ENCODE measurements at places on chromosomes 12 and 14.

DNA sequence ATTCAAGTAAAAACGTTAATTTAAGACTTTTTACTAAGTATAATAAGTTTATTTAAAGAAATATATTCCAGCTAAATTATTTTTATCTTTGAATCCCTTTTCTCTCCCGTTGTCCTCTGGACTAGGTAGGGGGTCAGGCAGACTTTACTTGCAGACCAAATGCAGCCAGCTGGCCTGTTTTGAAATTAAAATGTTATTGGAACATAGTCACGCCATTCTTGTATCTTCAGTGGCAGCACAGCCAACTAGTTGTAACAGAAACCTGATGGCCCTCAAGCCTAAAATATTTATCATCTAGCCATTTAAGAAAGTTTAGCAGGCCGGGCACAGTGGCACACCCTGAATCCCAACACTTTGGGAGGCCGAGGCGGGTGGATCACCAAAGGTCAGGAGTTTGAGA, 52.7 kb downstream of the BCAT1 start:
- no peak for DNase-seq

- DNase-seq: peak; percentile 39
Observed at GRCh38 chr12:188910-189621, 24.9 kb downstream of the SLC6A12 start.

GRCh38 chr12:10214895-10215267, 2.2 kb downstream of the GABARAPL1 start:
- DNase-seq: no peak

- DNase-seq: no peak
Observed at GRCh38 chr12:49439042-49439441, 71.8 kb downstream of the SPATS2 start.

- DNase-seq: no peak
Observed at GRCh38 chr14:68520637-68521556, 272.0 kb downstream of the ZFP36L1 start.

GRCh38 chr12:108131657-108132126, 2.6 kb downstream of the WSCD2 start:
- DNase-seq: no peak

- DNase-seq: no peak
Observed at GRCh38 chr12:114679942-114680341, 4.0 kb downstream of the TBX3 start.

- no peak for DNase-seq
Observed at GRCh38 chr14:104966261-104966865, 11.8 kb downstream of the AHNAK2 start.

- DNase-seq: no peak
Observed at GRCh38 chr14:95231966-95232633, 74.8 kb upstream of the DICER1 start.

- DNase-seq: no peak
Observed at GRCh38 chr14:92624764-92625163, 111.2 kb downstream of the RIN3 start.

DNA sequence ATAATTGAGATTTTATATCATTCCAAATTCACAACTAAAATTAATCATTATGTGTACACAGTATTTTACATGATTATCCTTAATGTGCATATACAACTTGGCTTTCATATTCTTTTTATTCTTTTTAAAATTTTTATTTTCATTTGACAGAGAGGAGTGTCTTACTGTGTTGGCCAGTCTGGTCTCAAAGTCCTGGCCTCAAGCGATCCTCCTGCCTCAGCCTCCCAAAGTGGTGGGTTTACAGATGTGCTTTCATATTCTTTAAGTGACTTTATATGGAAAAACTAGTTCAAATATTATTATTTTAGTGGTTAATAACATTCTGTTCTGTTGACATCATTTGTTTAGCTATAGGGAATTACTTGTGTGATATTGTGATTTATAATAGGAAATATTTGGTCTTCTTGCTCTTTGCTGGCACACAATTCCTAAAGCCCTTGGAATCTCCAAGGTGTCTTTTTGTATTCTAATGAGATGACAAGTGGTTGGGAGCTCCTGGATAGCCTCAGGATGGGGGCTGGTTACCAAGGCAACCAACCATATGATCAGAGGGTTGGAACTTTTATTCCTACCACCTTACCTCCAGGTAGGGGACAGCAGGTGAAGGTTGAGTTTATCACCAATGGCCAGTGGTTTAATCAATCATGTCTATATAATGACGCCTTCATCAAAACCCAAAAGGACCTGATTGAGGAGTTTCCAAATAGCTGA, 16.0 kb upstream of the ZNF410 start:
- DNase-seq: no peak

- DNase-seq: no peak
Observed at GRCh38 chr12:24081606-24082005, 132.1 kb upstream of the SOX5 start.

- DNase-seq: no peak
Observed at GRCh38 chr14:70896981-70897380, 10.3 kb upstream of the PCNX1 start.

DNA sequence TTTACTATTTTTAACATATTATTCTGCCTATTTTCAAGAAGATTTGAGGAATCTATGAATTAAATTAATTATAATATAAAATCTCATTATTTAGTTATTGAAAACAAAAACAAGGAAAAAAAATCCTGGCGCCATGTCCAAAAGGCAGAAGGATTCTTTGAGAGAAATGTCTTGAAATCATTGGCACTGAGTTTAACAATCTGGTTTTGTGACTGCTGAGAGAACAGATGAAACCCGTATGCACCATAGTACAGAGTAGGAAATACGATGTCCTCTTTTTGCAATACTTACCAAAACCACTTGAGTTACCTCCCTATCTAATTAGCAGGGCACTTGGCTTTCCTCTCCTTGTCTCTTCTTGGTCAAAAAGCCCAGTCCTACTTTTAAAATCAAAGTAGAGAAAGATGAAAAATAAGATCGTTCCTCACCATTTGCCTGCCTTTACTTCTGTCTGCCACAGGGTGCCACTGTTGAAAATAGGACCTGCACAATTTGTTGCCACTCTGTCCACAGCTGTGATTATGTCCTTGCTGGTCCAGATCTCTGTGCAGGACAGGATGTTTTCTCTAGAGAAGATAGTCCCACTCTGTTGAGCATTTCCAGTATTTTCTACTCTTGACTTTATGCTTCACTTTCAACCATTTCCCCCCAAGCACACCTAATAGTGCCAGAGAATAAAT, 179.7 kb downstream of the PDZRN4 start:
- DNase-seq: no peak

DNA sequence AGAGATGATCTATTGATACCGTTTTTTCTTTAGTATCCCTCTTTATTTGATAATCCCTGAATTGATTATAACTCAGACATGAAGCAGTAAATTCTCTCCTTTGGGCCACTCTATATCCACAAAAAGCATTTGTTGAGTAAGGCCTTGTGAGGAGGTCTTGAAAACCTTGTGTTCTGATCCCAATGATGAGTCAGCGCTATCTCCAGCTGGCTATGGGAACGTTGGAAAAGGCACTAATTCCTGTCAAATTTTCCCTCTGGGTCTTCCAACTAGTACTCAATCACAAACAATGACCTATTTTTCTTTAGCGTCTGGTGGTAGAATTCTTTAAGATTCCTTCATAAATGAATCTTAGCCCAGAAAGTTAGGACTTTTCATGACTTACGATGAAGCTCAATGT, 168.4 kb upstream of the LRIG3 start:
- DNase-seq: peak; percentile 33

DNA sequence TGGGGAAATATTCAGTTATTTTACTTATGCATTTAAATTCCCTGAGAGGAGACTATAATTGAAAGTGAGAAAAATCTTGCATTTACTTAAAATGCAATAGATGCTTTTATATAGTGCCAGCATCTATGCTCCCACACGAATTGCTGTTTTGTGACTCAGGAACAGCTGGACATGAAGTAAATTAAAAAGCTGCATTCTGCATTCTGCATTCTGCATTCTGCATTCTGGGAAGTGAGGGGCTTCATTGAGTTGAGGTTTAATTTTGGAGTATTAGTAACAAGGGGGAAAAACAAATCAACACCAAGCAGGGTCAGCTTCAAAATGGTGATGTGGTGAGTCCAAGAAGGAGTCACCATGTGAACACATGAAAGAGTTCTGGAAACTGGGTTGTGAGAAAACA, 101.2 kb downstream of the C12orf50 start:
- no peak for DNase-seq

- DNase-seq: no peak
Observed at GRCh38 chr14:92259613-92260357, 63.2 kb upstream of the SLC24A4 start.

DNA sequence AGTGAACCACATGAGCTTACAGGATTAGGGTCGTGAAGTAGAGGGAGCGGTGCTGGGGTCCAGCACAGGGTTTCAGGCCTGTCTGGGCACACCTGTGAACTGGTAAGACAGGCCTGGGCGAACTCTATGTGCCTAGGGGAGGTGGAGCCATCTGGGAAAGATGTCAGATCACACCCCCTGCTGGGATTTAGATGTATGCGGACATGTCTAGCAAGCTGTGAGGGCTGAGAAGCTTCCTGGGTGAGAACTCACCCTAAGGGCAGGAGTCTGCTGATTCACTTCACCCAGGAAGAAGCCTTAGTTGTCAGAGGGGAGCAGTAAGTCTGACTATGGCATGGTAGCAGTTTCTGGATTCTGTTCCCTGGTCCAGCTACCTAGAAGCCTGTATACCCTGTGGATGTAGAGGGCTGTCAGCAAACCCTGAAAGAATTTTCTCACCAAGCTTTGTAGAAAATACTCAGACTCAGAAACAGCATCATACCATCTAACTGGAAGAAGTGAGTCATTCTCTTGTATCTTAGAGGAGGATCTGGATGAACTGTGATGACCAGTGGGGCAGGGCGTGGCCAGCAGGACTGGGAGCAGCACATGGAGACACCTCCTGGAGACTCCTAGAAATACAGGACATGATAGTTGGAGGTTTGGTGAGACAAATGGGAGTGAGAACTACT, 11.2 kb upstream of the PYGL start:
- peak; percentile 90 for DNase-seq

DNA sequence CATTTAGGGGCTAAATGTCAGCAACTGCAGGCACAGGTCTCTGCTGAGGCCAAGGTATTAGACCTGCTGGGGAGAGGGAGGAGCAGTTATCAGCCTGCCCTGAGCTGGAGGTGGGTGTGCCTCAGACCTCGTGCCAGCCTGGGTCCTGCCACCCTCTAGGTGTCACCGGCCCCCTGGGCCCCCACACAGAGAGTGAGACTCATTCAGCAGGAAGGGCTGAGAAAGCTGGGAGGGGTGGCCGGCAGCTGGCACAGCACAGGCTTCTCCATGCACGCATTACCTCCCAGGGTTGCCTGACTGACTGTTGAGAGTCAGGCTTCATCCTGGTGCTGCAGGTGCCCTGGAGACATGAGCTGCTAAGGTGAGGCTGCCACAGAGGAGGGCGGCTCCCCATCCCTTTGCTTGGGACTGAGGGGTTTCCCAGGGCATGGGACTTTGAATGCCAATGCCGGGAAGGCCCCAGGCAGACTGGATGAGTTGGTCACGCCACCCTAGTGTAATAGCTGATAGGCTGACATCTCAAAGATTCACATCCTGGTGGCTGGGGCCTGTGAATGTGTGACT, 75.3 kb upstream of the C14orf180 start:
- no peak for DNase-seq

DNA sequence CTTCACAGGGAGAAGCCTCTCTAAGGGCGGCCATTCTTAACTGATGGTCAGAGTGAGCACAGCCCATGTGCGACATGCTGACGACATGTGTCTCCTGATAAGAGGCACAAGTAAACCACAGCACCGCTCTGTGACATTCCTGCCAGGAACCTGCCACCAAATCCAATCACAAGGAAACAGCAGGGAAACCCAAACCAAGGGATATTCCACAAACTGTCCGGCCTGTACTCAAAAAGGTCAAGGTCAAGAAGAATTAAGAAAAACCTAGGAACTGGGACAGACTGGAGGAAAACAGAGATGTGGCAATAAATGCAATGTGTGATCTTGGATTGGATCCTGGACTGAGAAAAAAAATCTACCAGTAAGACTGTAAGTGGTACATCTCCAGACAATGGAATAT, 91.9 kb downstream of the SYNE3 start:
- no peak for DNase-seq

DNA sequence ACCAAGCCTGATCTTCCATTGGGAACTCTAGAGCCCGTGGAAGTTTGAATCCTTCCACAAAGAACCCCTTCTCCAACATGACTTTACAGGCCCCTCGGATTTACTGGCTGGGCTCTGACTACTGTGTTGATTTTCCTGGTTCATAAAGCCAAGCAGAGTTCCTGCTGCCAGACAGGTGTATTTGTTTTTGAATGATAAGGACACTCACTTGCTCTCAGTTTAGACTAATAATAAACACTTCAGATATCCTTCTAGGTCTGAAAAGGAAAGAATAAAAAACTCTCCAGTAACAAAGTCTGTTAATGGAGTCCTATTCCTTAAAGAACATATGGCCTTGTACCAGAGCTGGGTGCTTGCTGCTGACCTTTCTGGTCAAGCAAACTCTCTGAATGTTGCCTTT, 31.0 kb downstream of the SIX1 start:
- no peak for DNase-seq

- DNase-seq: no peak
Observed at GRCh38 chr12:116425256-116426193, 133.7 kb upstream of the MAP1LC3B2 start.

Measured in astrocyte of the spinal cord (primary cell).